ENCODE measurements at places on chromosomes 12 and 14. TPM values are rescaled to one million over a fixed set of nuclear protein-coding genes. Genes with fewer than 3 reads are reported as not detected.

The CLMN gene
- 8.9 TPM for total RNA-seq

The LRP1-AS gene
- total RNA-seq: not detected

The OVCH1 gene
- total RNA-seq: 0.16 TPM

The WSB2 gene
- total RNA-seq: 77.3 TPM

- DNase-seq: no peak
Measured at GRCh38 chr12:124761871-124762270, 101.8 kb downstream of the SCARB1 start.

- DNase-seq: no peak
Measured at GRCh38 chr14:34180869-34181268, 230.0 kb upstream of the EGLN3 start.

- no peak for DNase-seq
Measured at GRCh38 chr12:89470741-89471509, 53.7 kb downstream of the GALNT4 start.

- DNase-seq: no peak
Measured at GRCh38 chr14:76212242-76212641, 60.5 kb downstream of the GPATCH2L start.

- peak; percentile 45 for DNase-seq
Measured at GRCh38 chr12:5171701-5172100, 128.0 kb downstream of the KCNA5 start.

- DNase-seq: no peak
Measured at GRCh38 chr12:18242380-18243089, 18.8 kb upstream of the PIK3C2G start.

- DNase-seq: peak; percentile 40
Measured at GRCh38 chr12:2959505-2960389, 550 bp downstream of the TEAD4 start.

The STYX gene
- 11.8 TPM for total RNA-seq

DNA sequence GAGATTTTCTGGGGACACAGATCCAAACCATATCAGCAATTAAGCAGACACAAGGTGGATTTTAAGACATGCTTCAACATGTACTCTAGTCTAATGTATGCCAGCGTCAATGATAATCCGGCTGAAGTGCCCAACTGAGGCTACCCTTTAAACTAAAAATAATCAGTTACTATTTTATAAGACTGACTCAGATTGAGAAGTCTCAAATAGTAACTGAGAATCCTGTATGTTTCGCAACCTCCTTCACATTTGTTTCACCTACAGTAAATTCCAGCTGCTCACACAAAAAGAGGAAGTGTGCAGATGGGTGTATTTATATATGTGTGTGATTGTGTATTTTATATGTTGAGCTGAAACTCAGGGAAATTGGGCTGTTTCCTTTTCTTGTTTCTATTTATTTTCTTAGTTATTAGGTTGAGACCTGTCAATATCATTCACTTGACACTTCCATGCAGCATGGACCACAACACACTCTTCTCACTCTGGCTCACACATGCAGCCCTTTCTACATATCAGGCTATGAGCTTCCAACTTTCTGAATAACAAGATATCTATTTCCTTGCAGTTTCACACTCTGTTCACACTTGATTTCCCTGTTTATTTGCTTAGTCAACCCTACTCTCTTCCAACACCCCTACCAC lies 1224.9 kb upstream of the TMEM132C start:
- no peak for DNase-seq

DNA sequence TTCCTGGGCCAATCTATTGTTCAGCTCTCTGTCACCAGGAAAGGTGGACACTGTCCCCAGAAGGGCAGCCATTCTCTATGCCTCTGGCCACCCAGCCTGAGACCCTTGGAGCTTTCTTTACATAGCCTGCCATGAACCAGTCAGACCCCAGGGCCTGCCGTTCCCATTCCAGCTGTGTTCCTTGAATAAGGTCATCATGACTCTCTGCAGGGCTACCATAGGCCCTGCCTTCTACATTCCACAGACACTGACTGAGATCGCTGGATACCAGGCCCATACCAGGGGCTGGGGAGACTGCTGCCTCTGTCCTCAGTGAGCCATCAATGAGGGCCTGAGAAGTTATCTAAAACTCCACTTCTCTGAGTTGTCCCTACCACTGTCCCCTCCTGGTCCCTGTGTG lies 75.5 kb downstream of the SYNE3 start:
- DNase-seq: no peak

DNA sequence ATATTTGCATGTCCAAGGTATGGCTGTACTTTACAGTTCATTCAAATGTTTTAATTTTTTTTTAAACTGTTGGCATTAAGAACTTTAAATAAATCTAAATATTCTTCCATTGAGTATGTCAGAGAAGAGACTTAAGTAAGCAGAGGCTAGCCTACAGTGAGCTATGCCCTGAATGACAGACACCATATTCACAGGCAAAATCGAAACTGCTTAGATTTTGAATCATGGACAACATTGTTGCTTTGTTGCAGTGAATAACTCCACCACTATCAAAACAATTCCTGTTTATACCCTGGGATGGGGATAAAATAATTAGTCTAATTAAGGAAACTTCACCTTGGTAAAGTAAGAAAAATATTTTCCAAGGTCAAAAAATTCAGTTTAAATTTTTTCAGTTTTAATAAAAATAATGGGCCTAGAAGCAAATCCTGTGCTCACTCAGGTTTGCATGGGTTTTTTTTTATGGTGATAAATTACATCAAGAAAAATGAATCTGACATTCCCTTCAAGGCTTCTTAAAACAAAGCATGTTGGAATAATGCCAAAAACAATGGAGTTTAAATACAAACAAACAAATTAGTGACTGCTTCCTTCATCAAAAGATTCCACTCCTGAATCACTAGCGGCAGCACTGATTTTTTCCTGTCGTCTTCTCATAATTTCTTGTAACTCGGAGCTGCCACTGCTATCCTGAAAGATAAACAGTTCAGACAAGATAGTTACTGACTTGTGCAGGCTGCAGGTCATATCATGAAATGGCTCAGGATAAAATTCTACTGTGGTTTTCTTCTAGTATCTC lies 168.2 kb downstream of the EPS8 start:
- DNase-seq: no peak

DNA sequence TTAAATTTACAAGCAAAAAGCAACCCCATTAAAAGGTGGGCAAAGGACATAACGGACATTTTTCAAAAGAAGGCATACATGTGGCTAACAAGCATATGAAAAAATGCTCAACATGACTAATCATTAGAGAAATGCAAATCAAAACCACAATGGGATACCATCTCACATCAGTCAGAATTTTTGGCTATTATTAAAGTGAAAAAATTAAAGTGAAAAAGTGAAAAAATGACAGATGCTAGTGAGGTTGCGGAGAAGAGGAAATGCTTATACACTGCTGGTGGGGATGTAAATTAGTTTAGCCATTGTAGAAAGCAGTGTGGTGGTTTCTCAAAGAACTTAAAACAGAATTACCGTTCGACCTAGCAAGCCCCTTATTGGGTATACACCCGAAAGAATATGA lies 7.9 kb downstream of the OTOGL start:
- DNase-seq: no peak

The RIMBP2 gene
- total RNA-seq: 4.5 TPM

GRCh38 chr14:54253195-54253947 lies 143.4 kb upstream of the CDKN3 start:
- DNase-seq: no peak

DNA sequence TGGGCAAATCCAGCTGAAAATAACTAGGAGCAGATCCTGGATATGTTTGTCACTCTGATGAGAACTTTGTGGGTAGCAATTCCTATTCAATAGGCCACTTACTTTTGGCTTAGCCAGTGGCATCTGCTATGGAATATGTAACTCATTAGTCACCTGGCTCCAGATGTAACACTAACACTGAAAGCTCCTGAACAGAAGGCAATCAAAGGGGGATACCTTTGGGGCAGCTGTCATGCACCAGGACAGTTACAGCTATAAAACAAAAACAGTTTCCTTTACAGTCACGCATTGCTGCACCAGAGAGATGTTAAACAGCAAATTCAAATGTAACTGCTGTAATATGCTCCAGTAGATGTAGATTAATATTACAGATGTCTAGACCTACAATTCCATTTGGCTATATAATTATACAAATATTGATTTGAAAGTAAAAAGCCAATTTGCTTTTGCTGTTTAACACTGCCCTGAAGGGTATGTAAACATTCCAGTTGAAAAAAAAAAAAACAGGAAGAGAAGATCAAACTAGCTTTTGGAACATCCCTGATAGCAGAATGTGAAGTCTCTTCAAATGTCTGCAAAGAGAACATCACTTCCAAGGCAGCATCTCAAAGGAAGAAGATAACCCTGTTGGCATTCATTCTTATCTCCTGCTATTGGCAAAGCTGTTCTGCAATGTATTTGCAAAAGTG lies 18.4 kb downstream of the RACGAP1 start:
- no peak for DNase-seq

The ESYT1 gene
- 121 TPM for total RNA-seq

The RPL41 gene
- total RNA-seq: 4,478 TPM

DNA sequence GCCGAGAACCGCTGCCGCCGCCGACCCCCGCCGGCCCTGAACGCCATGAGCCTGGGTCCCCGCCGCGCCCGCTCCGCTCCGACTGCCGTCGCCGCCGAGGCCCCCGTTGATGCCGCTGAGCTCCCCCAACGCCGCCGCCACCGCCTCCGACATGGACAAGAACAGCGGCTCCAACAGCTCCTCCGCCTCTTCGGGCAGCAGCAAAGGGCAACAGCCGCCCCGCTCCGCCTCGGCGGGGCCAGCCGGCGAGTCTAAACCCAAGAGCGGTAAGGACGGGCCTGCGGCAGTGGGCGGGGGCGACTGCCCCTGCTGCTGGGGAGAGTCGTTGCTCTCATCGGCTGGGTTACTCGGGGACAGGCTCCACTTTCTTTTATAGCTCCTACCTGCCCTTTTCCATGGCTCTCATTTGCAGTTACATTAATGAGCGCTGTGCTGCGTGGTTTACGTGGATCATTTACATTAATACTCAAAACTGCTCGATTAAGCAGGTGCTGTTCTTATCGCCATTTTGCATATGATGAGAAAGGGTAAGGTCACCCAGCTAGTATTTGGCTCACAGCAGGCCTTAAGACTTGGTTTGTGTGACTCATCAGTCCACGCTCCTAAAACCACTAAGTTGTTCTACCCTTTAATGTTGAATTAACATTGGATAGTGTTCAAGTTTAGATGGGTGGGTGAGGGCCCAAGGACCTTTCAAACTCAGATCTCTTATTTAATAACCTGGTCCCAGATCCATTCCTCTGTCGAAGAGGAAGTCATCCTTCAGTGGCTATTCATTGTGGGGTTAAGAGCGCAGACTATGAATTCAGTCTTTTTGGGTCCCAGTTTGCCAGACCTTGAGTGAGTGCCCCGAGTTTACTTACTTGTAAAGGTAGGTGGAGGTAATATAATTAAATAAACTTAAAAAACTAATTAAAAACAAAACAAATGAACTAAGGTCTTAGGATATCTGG lies 823 bp downstream of the RNF10 start:
- peak; percentile 36 for DNase-seq

DNA sequence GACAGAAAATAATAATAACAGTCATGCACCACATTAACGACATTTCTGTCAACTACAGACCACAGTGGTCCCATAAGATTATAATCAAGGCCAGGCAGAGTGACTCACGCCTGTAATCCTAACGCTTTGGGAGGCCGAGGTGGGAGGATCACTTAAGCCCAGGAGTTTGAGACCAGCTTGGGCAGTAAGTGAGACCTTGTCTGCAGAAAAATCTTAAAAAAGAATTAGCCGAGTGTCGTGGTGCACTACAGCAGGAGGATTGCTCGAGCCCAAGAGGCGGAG lies 8.6 kb downstream of the NAB2 start:
- DNase-seq: no peak

DNA sequence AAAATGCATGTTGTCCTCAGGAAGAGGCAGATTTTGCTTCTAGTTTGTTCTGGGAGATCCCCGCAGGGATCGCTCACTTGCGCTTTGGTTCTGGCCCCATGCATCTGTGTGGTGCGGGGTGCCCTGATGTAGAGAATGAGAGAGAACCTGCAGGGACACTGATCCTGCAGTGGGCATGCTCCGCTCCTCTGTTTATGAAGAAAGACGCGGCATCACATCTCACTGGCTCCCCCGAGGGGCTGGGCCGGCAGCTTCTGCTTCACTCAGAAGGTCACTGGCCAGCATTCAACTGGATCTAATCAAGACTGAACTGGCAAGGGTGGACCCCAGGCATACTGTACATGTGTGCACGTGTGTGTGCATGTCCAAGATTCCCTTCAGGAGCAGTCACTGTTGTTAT lies 164.2 kb downstream of the CALM1 start:
- no peak for DNase-seq

DNA sequence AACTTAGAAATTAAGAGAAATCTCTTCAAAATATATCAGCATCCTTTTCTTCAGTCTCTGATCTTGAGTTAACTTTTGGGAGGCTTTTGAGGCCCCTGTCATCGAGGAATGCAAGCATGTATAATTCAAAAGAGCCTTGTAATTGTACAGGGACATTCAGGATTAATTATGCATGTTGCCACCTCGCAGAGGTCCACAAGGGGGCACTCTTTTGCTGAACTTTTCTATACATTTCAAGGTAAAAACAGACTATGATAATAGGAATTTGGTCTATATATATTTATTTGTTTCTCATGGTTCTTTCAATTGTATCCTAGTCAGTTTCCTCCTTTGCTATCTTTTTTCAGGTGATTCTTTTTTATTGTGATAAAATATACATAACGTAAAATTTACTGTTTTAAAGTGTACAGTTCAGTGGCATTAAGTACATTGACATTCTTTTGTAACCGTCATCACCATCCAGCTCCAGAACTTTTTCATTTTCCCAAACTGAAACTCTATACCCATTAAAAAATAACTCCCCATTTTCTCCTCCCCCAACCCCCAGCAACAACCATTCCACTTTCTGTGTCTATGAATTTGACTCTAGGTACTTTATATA lies 47.0 kb upstream of the SLC2A13 start:
- DNase-seq: peak; percentile 49

The SERPINA9 gene
- total RNA-seq: not detected

The LRTM2 gene
- not detected for total RNA-seq

DNA sequence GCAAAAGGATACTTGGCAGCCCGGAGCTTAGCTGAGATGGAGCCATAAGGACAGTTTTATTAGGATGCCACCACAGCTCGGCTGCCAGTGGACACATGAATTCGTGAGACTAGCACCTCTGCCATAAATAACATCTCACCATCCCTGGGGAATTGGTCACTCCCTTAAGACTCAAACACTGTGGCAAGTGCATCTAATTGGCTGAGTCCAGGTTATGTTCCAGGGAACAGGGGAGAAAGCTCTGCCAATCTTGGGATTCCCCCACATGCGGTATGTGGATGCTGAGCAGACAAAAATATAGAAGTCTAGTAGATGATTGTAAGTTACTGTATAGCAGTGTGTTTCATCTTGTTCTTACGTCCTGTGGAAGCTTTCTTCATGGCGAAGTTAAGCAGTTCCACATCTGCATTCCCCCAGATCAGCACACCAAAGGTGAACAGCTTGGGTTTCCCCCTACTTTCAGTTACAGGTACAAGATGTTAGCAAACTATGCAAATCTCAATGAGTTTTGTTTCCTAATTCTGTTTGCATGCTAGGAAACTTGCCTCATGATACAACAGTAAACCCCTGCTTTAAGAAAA lies 131.1 kb downstream of the ETV6 start:
- DNase-seq: no peak

GRCh38 chr14:92633274-92633616 lies 115.2 kb downstream of the LGMN start:
- DNase-seq: no peak

The GRIP1 gene
- 38.4 TPM for total RNA-seq

The CCDC60 gene
- total RNA-seq: 0.75 TPM

The GPRC5D gene
- total RNA-seq: not detected

The MAP3K9 gene
- total RNA-seq: 11.2 TPM
